CD4-positive, alpha-beta T cell treated with Interleukin-17A for 1 hour (primary cell): ENCODE measurements at places on chromosomes 11 and 22.

GRCh38 chr22:46636221-46637002 lies 16.2 kb downstream of the GRAMD4 start:
- DNase-seq = no peak

DNA sequence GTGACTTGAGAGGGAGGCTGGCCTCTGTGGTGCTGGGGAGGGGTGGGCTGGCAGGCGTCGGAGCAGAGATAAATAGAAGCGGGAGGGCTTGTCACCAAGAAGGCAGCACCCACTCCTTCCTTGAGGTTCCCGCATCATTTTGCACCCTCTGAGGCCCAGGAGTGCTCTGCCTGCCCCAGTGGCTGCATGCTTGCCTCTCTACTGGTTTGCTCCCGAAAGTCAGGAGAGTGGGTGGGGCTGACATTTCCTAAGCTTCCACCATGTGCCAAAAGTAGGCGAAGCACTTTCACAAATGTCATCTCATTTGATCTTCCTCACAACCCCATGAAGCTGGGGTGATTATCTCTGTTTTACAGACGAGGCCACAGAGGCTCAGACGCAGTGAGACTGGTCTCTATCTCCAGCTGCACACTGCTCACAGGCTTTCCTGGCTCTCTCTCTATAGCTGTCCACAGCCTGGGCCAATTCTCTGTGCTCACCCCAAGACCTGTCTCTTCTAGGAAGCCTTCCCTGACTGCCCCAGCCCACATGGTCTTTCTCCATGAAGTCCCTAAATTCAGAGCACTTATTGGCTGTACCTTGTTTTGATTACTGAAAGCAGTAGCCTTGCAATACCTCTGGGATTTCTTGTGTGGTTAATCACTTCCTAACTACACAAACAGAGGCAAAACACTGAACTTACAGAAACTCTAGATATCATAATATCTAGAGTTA lies 2.6 kb upstream of the UCP3 start:
- peak; percentile 82 for DNase-seq

GRCh38 chr11:63274776-63275175 lies 31.4 kb upstream of the SLC22A25 start:
- no peak for DNase-seq

GRCh38 chr22:43424666-43425630 lies 13.1 kb downstream of the MPPED1 start:
- DNase-seq = no peak

- no peak for DNase-seq
Observed at GRCh38 chr22:46770151-46770641, 7.7 kb downstream of the TBC1D22A start.

DNA sequence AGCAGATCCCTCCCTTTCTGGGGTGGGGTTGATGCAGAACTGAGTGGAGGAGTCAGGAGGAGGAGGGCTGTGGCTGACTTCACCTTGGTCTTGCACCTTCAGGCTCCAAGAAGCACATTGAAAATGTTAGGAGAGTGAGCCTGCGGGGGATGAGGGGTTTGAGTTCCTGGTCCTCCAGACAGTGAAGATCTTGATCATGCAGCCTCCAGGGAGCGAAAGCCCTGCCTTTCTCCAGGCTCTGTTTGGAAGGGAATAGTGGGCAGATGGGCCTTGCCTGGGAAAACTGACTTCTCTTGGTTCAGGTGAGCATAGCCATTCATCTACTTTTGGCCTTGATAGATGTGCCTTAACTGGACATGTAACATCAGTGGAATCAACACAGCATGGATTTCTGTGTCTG lies 267.6 kb upstream of the B3GAT1 start:
- no peak for DNase-seq

DNA sequence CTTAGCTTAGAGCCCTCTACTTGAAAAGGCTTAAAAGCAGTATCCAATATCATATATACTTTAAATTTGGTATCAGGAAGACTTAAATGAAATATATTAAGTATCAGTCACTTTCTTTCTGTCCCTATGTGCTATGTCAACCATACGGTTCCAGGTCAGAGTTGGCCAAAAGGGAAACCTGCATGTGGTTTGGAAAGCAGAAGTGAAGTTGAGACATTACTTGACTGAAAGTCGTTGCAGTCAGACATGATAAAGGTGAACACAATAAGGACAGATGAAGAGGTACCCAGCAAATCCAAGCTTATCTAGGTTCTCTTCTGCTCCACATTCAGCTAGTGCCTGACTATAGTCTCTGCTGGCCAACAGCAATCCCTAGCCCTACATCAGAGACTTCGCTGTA lies 336.8 kb downstream of the KCNA4 start:
- DNase-seq = no peak

- no peak for DNase-seq
Observed at GRCh38 chr11:84558085-84558905, 1068.8 kb downstream of the DLG2 start.

DNA sequence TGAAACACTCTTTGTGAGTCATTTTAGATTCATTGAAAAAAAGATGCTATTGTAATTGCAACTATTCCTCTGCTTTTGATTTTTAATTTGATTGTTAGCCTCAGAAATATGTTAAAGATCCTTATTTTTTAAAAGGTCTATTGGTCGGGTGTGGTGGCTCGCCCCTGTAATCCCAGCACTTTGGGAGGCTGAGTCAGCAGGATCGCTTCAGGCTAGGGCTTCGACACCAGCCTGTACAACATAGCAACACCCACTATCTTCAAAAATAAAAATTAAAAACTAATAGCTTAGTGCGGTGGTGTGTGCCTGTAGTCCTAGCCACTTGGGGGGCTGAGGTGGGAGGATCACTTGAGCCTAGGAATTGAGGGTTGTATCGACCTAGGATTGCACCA lies 71.9 kb upstream of the MYO18B start:
- DNase-seq = no peak

DNA sequence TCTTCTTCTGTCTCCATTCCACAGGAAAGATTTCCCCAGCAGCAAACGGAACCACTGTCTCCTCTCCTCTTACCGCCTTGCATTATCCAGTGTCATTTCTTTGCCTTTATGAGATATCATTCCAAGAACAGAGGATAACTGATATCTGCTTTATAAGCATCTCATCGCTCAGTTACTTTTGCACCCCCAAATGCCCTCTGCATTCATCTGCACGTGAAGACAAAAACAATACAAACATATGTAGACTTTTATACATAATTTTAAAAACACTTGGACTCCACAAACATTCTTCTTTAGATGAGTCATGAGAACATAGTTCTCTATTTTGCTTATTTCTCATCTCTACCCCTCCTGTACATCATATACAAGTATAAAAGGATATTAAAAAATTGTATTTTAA lies 512 bp upstream of the OR51T1 start:
- no peak for DNase-seq

DNA sequence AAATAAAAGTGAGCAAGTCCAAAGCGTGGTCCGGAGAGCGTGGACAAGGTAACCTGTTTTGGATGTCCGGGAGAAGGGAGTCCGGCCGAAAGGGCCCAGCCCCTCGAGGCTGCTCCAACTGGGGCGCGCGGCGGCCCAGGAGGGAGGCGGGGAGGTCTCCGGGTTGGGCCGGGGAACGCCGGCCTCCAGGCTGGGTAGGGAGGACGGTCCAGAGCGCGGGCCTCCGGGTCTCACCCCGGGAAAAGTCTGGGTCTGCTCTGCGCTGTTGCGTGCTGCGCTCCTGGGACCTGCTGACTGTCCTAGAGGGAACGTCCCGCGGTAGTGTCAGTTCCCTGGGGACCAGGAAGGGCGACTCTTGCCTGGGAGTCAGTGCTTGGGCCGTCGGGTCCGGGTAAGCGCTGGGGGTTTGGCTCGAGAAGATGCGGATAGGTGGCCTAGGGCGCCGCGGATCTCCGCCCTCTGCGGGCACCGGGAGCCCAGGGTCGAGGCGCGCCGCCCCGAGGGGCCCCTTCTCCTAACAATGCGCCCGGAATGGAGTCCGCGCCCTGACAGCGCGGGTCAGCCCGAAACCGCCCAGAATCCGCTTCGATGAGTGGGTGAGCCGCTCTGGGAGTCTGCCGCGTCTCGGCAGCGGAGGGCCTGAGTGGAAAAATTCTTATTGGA lies 988 bp upstream of the FLI1 start:
- peak; percentile 29 for DNase-seq

DNA sequence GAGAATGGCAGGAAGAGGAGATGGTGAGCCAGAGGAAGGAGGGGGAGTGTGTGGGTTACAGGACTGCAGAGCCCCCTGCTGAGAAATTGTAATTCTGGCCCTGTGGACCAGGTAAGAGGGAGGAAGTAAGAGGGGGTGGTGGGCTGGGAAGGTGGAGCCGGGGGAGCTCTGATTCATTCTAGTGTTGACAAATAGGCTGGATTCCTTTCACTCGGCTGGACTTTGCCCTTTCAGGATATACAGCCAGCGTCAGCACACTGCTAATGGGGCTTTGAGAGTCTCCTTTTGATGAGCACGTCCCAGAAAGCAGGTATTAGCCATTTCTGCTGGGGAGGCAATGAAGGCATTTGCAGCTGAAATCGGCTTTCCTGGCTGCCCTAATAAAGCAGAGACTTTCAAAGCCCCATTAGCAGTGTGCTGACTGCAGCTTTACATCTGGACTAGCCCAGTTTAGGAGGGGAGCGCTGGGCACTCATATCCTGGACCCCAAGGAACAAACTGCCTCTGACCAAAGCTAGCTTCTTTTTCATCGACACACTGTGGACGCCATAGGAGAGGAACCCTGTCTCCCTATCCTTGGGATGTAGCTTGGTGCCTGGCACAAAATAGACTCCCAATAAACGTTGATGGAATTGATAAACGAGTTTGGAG lies 44.8 kb upstream of the CADM1 start:
- no peak for DNase-seq

GRCh38 chr22:20578707-20579106 lies 71.3 kb downstream of the MED15 start:
- no peak for DNase-seq

- no peak for DNase-seq
Observed at GRCh38 chr11:8698917-8699441, 16.4 kb downstream of the RPL27A start.

GRCh38 chr11:16169541-16169940 lies 186.8 kb downstream of the SOX6 start:
- DNase-seq = no peak

GRCh38 chr11:58006940-58007339 lies 16.7 kb upstream of the OR9Q1 start:
- DNase-seq = no peak

- no peak for DNase-seq
Observed at GRCh38 chr11:11461473-11461872, 108.4 kb upstream of the CSNK2A3 start.

- DNase-seq = peak; percentile 86
Observed at GRCh38 chr22:24951942-24952836, at the start of gene KIAA1671. KIAA1671 (plus strand) TSS chr22:24952716; CDS start chr22:25028000, 75,284 bp downstream.

- DNase-seq = no peak
Observed at GRCh38 chr11:106619320-106619990, 398.8 kb downstream of the GUCY1A2 start.

DNA sequence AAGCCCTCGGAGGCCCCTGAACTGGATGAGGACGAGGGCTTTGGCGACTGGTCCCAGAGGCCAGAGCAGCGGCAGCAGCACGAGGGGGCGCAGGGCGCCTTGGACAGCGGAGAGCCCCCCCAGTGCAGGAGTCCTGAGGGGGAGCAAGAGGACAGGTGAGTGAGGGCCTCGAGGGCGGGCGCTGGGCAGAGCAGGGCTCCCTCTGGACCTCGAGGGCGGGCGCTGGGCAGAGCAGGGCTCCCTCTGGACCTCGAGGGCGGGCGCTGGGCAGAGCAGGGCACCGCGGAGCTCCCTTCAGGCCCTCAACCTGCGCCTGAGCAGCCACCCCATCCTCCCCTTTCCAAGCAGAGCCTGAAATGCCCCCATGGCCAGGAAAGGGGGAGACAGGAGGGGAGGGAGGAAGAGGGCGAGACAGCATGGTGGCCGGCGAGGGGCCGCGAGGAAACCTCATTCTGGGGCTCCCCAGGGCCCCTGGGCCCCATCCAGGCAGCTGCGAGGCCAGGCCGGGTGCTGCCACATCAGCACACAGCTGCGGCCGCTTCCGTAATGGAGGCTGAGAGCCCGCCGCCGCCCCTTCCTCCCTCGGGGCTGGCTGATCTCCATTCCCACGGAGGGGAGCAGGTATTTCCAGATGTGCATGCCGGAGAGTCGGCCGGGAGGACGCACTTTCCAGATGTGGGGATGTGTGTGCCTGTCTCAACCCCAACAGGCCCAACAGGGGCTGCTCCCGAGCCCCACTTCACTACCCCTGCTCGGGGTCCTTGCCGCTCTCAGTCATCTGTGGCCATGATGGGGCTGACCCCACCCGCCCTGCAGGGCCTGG lies 10.0 kb downstream of the PRR33 start:
- DNase-seq = no peak

- DNase-seq = no peak
Observed at GRCh38 chr22:46064966-46065666, 85.2 kb upstream of the PPARA start.

DNA sequence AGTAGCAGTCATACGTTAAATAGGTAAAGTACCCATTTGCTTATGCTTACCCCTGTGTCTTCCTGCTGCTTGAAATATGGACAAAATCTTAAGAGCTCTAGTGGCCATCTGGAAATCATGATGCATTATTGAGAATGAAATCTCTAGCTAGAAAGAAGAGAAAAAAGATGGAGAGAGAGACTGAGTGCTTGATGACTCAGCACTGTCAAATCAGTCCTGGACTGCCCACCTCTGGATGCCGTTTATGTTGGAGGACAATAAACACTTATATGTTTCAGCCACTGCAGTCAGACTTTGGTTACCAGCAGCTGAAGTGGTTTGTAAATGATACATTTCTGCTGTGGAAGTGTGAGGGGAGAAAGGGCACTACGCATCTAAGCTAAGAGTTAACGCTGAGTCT lies 3.6 kb downstream of the OR8B4 start:
- DNase-seq = no peak

DNA sequence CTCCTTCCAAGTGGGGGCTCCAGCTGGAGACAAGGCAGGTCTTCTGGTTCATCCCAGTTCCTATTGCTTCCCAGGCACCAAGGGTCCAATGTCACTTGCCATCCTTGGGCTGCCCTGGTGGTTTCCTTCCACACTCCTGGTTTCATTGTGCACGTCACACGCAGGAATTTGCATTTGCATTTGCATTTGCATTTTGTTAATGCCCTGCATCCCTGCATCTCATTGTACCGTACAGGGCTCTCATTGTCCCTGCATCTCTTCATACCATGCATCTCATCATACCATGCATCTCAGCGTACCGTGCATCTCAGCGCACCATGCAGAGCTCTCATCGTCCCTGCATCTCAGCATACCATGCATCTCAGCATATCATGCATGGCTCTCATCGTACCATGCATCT lies 112.2 kb upstream of the SYT13 start:
- DNase-seq = no peak

- no peak for DNase-seq
Observed at GRCh38 chr22:27971926-27972325, 52.9 kb upstream of the PITPNB start.

GRCh38 chr11:116366980-116367645 lies 405.7 kb downstream of the BUD13 start:
- no peak for DNase-seq

GRCh38 chr11:8501836-8502235 lies 92.2 kb downstream of the STK33 start:
- no peak for DNase-seq
